ACHN (cell line): ENCODE measurements at places on chromosomes 5 and 9.
A peak's percentile ranks its signal among the peaks of the same experiment; 100 is the strongest.

DNA sequence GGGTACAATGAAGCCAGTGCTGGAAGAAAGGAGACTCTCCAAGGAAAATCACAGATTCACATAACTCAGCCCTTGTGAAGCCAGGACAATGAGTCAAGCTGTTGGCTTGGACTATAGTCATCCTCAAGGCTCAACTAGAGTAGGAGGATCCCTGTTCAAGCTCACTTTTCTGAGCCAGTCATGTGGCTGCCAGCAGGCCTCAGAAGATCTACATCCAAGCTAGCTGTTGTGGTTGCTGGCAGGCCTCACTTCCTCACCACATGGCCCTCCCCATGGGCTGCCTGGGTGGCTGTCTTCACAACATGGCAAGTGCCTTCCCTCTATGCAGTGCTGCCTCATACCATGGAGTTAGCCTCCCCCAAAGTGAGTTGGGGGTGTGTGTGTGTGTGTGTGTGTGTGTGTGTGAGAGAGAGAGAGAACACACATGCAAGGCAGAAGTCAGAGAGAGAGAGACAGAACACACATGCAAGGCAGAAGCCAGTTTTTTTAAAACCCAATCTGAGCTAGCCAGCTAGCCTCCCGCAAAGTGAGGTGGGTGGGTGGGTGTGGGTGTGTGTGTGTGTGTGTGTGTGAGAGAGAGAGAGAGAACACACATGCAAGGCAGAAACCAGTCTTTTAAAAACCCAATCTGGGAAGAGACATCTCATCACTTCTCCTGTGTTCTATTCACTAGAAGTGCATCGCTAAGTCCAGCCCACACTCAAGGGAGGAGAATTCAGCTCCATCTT is 17.1 kb downstream of the SCAI start:
- peak; percentile 86 for DNase-seq

- DNase-seq: no peak
Measured at GRCh38 chr5:140018920-140019644, 24.0 kb downstream of the NRG2 start.

- DNase-seq: peak; percentile 45
Measured at GRCh38 chr9:70883056-70883455, 238.4 kb downstream of the TRPM3 start.

DNA sequence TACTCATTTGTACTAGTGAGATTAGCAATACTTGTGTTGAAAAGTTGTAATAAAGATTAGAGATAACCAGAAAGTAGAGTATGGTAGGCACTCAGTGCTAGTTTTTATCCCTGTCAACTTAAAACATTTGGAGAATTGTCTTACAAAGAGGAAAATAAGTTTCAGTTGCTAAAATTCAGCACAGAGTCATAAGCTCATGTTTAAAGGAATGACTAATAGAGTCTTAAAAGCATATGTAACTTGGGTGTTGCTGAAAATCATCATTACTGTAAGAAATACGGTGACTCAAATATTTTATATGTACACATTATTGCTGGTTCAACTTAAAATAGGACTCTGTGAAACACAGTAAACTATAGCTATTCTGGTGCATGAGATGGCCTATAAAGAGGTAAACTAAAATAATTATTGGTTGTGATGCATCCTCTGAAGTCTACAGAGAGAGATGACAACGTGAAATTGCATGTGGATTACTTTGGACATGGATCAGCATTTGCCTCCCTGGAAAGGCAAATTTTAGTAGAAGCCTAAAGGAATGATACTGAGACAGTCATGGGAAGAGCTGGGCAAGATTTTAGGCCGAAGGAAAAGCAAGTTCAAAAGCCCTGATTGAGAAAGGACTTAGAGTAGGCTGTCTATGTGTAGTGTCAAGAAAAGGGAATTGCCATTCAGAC is 34.6 kb downstream of the SGCD start:
- no peak for DNase-seq

GRCh38 chr5:132886064-132886823 is 12.8 kb downstream of the LEAP2 start:
- no peak for DNase-seq

GRCh38 chr5:82183828-82184227 is 94.3 kb downstream of the RPS23 start:
- DNase-seq: no peak

DNA sequence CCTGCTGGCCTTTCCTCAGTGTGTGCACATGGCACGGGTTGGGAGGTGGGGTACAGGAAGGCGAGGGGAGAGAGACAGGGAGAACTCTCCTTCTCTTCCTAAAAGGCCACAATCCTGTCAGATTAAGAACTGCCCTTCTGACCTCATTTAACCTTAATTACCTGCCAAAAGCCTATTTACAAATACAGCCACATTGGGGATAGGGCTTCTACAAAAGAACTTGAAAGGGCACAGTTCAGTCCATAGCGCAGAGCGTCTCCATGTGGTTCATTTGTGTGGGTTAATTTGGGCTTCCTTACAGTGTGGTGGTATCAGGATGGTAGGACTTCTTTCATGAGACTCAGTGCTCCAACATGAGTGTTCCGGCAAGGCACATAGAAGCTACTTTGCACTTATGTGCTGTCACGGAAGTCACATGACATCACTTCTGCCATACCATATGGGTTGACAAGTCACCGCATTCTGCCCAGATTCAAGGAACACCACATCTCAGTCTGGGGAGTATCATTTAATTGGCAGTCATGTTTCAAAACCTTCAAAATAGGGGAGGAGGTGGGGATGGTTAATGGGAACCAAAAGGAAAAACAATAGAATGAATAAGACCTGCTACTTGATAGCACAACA is 46.8 kb downstream of the NLN start:
- DNase-seq: no peak

- DNase-seq: no peak
Measured at GRCh38 chr5:76926329-76927105, 26.3 kb upstream of the CRHBP start.

- DNase-seq: no peak
Measured at GRCh38 chr5:132684491-132684890, 10.7 kb downstream of the IL4 start.

DNA sequence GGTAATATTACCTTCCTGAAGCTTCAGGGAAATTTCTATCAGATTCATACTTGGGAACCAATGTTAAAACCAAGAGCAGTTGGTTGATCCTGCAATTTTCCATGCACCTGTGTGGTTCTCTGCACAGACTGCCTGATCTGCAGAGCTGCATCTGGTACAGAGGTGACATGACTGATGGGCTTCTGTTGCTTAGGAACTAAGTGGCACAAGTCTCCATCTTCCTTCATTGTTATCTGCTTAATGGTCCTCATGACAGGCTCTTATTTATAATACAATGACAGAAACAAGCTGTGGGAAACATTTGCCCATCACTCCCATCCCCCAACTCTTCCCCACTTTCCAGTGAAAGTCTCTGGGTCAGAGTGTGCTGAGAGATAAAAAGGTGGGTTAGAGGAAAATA is 799.1 kb downstream of the TAF11L14 start:
- DNase-seq: no peak

DNA sequence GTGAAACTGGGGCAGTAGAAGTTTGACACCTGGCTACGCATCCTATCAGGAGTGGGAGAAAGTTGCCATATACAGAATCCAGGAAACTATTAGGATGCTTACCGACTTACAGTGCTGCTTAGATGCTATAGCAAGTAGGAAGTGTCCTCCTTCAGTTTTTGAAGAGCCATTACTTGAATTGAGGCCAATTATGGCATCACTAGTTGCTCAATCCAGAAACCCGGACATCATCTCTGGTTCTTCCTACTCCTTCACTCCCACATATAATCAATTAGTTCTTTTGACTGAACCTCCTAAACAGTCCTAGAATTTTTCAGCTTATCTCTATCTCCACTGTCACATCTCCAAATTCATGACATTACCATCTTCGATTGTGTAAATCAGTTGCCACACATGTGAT is 41.8 kb upstream of the UGCG start:
- no peak for DNase-seq

GRCh38 chr9:127388037-127388855 is 8.7 kb upstream of the SLC2A8 start:
- DNase-seq: peak; percentile 95

DNA sequence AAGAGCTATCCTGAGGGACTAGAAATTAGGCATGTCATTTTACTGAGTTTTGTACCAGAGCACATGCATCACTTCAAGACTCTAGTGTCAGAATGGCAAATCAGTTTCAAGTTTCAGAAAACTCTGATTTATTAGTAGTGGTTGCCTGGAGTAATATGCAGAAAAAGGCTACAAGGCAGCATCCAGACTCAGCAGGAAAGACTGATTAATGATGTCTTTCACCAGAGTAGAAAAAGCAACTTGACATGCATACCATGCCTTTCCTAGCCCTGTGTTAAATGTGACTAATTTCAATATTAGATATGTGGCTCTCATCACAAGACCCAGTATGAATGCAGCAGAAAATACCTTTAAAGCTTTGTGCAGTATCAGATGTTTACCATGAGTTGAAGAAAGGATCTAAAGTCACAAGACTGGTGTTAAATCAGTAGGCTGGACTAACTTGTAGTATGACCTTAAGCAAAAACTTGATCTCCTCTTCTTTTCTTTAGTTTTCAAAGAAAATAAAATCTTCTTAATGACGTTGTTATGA is 1251.2 kb upstream of the C9orf72 start:
- no peak for DNase-seq
